NCI-H1105 treated with DMSO at 0.1 percent for 48 hours (cell line): ENCODE measurements at places on chromosomes 6 and 20.

DNA sequence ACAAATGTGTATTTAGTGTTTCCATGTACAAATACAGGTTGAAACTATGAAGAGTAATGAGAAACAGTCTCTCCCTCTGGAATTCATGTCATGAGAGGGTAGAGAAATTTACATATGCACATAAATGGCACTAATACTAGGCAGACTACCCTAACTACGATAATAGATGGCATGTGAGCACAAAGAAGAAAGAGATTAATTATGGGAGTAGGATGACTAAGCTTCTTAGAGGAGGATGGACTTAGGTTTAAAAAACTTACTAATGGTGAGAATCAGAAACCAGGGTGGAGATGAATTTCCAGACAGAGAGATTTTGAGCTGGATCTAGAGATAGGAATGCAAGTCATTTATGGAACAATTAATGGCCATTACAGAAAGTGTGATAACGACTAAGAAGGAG lies 225.3 kb upstream of the HTR1E start:
- no peak for DNase-seq

- no peak for DNase-seq
These were observed 62.6 kb downstream of the MKKS start for GRCh38 chr20:10371467-10371866.

- DNase-seq, result no peak
These were observed 19.4 kb downstream of the NQO2 start for GRCh38 chr6:3019065-3019464.

- no peak for DNase-seq
These were observed 24.8 kb downstream of the SNX9 start for GRCh38 chr6:157847846-157848245.

GRCh38 chr20:10385850-10386544 lies 48.0 kb downstream of the MKKS start:
- no peak for DNase-seq

GRCh38 chr6:148392671-148393070 lies 50.0 kb downstream of the SASH1 start:
- no peak for DNase-seq

DNA sequence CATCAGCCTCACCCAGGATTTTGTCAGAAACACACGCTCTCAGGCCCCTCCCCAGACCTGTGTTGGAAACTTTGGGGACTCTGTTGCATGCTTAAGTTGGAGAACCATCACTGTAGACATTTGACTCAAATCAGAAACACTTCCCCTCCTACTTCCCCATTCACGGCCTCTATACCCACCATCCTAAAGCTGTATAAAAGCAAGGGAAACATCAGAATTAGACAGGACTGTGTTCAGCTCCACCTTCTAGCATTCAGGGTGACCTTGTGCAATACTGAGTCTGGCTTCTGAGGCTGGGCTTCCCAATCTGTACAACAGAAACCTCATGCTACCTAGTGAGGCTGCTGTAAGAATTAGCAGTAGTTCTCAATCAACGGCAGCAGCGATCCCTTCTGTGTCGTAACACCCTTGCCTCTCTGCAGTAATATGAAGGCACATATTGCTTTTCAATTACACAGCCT lies 252.3 kb downstream of the LY86 start:
- no peak for DNase-seq

DNA sequence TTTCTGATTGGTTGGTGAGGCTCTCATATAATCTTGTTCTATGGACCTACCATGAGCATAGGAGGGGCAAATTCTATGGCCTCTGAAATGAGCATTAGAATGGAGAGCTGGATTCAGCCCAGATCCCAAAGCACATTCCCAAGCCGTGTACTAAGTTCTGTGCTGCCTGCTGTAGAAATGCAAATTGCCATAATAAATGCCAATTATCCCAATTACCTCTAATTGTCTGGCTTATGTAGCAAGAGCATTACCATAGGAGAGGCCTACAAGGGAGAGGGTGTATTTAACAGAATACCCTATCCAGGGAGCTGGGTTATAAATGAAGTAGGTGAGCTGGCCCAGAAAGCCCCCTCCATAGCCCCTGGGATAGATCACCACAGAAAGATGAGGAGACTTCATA lies 126.8 kb downstream of the LRFN2 start:
- DNase-seq, result peak; percentile 68
